ENCODE measurements at places on chromosomes 4 and X.

- no peak for DNase-seq
Measured at GRCh38 chr4:26323821-26324220, 3.0 kb downstream of the RBPJ start.

DNA sequence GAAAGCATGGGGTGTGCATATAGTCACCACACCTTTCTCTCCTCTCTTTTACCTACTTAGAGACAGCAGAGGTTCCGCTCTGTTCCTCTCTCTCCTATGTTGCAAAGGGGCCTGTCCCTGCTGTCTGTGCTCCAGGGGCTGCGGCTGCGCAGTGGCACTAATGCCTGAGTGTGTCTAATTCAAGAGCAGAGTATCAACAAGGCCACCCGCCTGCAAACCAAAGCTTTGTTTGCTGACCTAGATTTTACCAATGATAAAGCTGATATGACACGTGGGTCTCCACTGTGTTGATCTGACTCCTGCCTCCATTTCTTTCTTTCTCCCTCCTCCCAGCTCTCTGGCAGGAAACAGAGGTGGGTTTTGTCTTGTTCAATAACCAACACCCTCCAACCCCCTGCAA lies 74.9 kb downstream of the NSG1 start:
- no peak for DNase-seq

DNA sequence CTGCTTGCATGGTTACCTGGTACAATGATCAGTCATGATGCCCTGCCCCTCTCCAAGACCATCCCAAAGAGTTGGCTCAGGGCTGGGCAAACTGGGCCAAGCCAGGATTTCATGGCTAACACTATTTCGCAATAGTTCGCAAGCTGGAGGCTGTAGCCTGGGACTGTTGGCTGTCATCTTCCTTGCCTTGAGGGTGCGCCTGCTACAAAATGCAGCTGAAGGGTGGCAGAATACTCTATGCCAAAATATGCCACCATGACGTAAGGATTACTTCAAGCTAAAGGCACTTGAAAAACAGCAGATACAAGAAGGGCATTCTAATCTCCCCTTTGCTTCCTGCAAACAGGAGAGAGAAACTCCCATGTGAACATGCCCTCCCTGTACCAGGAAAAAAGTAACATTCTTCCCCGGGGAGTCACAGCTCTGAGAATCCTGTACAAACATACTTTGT lies 21.0 kb downstream of the SAT1 start:
- no peak for DNase-seq

DNA sequence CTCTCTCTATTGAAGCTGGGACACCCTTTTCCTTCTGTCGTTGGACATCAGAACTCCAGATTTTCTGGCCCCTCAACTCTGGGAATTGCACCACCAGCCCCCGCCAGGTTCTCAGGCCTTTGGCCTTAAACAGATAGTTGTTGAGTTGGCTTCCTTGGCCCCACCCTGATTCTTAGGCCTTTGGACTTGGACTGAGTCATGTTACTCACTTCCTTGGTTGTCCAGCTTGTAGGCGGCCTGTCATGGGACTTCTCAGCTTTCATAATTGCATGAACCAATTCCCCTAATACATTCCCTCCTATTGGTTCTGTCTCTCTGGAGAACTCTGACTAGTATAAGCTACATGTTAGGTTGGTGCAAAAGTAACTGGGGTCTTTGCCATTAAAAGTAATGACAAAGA lies 195.7 kb downstream of the GPAT3 start:
- DNase-seq, result no peak

DNA sequence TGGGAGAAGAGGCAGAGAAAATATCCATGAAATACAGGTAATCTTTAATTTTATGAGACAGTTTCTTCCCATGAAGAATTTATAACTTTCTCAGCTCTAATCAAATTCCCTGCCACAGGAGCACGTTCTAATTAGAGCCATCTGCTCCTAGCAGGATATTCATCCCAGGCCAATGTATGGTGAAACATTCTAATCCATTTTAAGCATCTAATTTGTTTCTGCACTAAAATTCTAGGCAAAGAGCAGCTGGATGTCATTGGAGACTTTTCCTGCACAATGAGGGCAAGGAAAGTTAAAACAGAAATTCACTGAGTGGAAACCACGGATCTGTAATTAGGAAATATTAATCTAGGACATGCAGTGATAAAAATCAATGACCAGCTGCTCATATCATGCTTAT lies 107.7 kb upstream of the ZFP42 start:
- no peak for DNase-seq

GRCh38 chr4:153438916-153439756 lies 27.0 kb upstream of the TMEM131L start:
- DNase-seq, result no peak
